ENCODE measurements at places on chromosomes 1 and 21.

DNA sequence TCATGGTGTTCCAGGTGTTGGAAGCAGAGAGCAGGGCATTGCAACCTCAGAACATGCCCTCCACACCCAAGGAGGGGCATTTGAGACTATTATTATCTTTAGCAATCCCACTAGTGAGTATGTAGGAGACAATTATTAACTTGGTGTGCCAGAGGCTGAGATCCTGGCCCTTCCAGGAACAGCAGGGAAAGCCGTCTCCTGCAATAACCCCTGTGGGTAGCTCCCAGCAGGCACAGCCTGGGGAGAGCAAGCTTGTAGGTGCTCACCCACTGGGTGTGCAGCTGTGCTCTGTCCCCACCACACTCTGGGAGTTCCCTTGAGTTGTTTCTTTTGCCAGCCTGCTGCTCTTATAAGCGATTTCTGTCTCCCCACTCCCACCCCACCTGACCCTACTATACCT lies 10.3 kb downstream of the CFAP107 start:
- DNase-seq, result no peak

DNA sequence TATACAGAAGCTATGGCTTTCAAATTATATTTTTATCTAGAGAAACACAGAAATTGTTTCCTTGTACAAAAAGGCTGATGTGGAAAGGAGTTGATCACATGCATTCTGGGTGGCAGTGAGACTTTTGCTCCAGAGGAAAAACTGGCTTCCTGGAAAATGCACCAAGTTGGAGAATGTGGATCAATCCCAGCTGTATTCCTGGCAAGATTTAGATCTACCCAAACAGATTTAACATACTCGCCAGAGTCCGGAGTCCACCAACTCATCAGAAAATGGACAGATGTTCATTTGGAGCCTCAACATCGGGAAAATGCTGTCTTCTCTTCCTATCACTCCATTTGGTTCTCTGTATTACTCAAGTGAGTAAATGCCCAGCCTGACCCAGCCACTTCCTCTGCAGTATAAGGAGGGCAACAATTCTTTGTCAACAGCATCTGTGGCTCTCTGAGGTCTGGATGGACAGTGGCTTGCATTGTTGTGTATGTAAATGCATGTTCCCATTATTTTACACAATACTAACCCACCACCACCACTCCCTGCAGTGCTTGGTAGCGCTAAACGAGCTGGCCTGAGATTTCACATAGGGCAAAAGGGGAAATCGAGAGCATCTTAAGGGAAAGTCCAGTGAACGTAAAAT lies 226.2 kb upstream of the IRF2BP2 start:
- no peak for DNase-seq

DNA sequence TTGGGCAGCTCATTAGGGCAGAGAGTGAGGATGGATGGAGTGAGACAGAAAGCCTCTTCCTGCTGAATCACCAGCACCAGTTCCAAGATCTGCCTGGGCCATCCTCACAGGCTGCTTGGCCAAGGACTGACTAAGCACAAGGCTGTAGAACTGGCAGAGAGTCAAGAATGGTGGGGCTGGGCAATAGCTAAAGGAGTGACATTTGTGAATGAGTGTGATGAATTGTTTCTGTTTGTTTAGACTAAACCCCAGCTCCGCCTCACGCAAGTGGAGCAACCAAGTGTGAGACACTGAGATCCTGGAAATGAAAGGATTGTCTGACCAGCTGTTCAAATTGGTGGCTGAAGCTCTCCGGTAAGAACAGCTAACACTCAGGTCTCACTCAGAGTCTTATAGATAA lies 38.6 kb downstream of the BRINP2 start:
- peak; percentile 91 for DNase-seq

DNA sequence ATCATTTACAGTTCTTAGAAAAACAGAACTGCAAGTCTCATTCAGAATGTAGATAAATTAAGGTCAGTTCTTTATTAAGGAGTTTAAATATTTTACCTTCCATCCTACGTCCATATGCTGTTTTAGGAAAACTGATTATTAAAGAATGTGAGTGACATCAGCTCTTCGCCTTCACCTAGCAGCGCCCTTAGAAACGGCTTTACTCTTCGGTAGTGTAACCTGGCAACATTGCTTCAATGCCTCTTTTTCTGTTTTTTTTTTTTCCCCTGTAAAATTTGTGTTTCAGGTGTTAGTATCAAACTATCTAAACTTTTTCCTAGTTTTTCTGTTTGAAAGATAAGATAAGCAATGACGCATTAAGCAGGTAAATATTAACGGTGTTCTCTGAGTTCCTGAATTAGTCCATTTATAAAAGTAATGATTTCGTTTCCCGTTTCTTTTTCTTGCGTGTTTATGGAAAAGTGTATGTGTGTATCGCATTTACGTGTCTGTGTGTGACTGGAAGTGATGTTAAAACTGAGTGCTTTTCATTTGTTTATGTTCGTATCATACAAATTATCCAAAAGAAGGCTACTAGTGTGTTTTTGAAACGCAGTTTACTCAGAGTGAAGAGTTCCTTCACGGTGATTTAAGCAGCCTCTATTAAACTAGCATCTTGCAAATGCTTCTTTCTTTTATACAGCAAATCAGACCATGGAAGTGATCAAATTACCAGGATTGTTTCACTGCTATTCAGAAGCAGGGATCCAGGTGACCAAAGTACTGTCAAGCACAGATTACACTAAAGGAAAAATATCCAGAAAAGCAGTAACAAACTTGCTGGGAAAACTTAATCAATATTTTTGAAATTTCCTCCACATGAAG lies 139.0 kb downstream of the SDCCAG8 start:
- no peak for DNase-seq

GRCh38 chr1:184276416-184276815 lies 110.4 kb upstream of the C1orf21 start:
- DNase-seq, result no peak

- DNase-seq, result peak; percentile 15
Measured at GRCh38 chr1:37290718-37291117, 183.7 kb upstream of the ZC3H12A start.

- DNase-seq, result peak; percentile 53
Measured at GRCh38 chr1:205791568-205792180, 16.4 kb upstream of the RAB29 start.

DNA sequence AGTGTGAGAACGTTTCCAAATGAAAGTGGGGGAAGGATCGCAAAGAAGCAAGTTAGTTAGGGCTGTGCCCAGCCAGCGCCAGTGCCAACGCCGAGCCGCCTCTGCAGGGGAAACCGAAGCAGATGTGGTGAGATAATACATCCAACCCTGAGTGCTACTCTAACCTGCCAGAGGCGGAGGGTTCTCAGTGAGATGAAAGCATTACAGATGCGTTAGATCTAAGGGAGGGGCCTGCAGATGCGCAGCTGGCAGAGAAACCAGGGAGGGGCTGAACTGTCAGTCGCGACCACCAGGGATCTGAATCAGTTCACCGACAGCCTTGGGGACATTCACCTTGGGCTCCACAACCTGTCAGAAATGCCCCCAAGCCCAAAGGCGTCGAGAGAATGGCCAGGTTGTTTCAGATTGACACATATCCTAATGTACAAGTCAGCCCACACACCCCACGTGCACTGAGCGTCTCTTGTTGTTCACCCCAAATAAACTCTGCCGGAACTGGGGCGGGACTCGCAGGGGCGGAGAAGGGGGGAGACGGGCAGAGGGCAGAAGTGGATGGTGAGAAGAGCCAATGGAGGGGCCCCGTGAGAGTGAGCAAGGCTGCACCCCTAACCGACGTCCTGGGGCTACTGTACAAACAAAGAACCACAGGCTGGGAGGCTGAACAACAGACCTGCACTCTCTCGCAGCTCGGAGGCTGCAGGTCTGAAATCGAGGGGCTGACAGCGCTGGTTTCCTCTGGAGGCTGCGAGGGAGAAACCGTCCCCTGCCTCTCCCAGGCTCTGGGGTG lies 8.7 kb upstream of the UMODL1 start:
- DNase-seq, result no peak

DNA sequence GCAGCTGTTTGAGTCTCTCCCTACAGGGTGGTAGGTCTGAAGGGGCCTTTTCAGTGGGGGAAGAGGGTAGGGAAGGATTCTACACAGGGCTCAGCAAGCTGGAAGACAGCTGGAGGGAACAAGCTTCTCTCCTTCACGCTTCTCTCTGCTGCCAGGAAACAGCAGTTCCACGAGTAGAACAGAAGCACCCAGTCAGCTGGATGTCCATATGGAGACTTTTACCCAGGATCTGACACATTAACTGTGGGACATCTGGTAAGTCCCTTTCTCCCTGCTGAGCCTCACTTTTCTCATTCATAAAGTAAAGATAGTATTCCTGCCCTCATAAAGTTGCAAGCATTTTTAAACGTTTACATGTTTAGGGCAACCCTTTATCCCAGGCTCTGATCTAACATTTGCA lies 280.3 kb downstream of the OMA1 start:
- no peak for DNase-seq

DNA sequence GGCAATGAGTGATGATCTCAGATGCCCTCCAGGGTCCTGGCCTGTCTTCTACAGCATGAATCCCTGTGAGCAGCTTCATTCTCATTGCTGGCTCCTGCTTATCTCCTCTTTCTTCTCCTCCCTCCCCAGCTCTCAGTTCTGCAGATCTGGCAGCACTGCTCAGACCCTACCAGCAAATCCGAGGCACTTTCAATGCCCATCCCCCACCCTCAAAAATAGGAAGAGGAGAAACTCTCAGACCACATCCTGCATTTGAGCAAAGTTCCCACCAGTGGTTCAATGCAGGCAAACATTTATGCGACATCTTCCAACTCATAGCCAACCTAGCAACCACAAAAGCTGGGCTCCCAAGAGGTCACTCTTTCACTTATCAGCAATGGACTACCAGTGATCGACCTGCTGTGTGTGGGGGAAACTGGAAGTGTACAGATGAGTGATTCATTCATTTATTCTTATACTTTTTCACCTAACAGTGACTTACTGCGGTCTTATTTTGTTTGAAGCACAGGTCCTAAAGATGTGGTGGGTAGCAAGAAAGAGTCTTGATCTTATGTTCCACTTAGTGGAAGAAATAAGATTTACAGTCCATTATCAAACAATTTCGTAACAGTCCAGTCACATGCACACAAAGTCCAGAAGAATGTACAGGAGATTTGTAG lies 5.8 kb upstream of the CHI3L2 start:
- DNase-seq, result no peak

DNA sequence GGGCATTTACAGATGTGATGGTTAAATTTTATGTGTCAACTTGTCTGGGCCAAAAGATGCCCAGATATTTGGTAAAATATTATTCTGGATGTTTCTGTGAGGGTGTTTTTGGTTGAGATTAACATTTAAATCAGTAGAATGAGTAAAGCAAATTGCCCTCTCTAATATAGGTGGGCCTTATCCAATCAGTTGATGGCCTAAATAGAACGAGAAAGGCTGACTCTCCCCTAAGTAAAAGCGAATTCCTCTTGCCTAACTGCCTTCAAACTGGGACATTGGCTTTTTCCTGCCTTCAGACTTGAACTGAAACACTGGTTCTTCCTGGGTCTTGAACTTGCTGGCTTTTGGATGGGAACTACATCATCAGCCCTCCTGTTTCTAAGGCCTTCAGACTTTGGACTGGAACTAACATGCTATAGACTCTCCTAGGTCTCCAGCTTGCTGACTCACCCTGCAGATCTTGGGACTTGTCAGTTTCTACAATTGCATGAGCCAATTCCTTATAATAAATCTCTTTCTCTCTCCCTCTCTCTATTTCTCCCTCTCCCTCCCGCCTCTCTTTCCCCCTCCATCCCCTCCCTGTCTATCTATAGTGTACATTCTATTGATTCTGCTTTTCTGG lies 10.2 kb upstream of the NAV1 start:
- no peak for DNase-seq

GRCh38 chr1:107963601-107964335 lies 1.2 kb downstream of the VAV3 start:
- DNase-seq, result no peak

DNA sequence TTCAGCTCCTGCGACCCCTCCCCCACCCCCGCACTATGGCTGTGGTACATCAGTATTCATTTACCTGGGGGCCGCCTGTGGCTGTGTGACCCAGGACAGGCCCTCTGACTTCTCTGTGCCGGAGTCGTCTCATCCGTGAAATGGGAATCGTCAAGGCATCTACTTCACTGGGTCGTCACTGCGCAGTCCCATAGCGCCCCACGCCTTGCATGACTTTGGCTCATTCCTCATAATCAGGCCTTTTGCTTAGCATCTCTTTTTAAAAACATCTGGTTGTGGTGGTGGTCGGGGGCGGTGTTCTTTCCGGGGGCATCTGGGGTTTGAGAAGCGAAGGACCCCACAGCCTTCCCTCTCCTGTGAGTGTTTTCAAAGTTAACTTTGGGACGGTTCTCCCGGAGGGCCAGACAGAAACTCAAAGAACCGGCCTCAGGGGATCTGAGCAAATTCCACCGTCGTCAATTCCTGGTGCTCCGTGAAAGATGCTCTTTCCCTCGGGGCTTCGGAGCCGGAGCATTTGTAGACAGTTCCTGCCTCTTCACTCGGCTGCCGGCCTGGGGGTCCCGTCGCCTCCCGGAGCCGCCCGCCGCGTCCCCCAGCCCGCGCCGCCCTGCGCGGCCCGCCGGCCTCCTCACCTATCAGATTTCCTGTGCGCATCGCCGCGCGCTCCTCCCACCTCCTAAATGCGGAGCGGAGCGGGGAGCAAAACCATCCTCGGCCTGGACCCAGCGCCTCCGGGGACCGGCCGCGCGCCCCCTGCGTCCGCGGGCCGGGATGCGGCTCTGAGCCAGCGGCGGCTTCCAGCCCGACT lies at the start of gene B3GALT5:
TSS of gene B3GALT5 (plus strand) at position 708 of the 808 bp plus-strand sequence. CDS start 47,620 bp downstream, outside the sequence.
- peak; percentile 20 for DNase-seq

- no peak for DNase-seq
Measured at GRCh38 chr1:87318806-87319205, 9.9 kb upstream of the LMO4 start.

GRCh38 chr1:156052862-156053767 lies 483 bp downstream of the UBQLN4 start:
- DNase-seq, result peak; percentile 39

DNA sequence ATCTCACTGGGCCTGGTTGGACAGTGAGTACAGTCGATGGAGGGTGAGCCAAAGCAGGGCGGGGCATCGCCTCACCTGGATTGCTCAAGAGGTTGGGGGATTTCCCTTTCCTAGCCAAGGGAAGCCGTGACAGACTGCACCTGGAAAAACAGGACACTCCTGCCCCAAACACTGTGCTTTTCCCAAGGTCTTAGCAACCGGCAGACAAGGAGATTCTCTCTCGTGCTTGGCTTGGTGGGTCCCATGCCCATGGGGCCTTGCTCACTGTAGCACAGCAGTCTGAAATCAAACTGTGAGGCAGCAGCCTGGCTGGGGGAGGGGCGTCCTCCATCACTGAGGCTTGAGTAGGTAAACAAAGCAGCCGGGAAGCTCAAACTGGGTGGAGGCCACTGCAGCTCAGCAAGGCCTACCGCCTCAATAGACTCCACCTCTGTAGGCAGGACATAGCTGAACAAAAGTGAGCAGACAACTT lies 11.3 kb downstream of the C1orf105 start:
- no peak for DNase-seq

DNA sequence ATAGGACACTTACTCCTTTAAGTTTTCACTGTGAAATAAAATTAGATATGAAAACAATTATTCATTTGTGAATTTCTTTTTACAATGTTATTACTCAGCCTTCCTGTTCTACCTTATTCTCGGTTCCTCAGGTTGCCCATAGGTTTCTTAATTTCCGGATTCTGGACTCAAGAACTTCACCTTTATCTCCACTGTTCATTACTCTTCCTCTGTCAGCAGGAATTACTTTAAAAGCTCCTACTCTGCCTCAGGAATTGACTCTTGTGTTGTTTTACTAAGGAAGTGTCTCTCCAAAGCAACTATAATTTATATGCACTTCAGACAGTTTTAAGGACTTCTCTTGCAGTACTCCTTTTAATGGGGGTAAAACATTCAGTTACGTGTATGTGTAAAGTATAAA lies 123.8 kb downstream of the OSBPL9 start:
- no peak for DNase-seq
